ENCODE measurements at places on chromosomes 1 and 21. TPM values are rescaled to one million over a fixed set of nuclear protein-coding genes. Genes with fewer than 3 reads are reported as not detected.

- no peak for DNase-seq
Observed at GRCh38 chr1:156942176-156942575, 21.7 kb downstream of the LRRC71 start.

HPCA gene
- total RNA-seq: not detected

DNA sequence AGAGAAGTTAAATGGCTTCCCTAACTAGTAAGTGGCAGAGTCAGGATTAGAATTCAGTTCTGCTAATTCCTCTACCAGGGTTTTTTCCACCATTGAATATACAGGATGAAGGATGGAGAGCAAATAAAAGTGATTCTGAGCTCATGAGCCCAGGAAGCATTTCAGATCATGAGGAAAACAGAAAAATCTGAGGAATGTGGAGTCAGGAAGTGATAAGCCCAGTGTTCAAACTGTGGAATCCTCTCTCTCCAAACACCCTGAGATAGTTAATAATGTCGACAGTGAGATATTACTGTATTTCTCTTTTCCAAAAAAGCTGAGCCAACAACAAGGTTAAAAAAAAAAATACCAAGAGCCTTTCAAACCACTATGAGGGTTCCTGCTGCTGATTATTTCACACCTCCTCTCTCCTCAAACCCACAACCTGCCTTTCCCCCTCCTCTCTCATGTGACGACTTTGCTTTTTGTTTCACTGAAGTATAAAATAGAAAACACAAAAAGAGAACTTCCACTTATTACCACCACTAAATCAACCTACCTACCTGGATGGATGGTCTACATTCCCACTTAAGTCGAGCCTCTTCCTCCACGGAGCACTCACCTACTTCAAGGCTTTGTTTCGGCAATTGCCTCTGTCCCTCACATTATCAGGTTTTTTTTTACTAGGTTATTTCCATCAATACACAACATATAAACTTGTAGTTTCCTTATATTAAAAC, 8.9 kb downstream of the SLAMF1 start:
- no peak for DNase-seq

DNA sequence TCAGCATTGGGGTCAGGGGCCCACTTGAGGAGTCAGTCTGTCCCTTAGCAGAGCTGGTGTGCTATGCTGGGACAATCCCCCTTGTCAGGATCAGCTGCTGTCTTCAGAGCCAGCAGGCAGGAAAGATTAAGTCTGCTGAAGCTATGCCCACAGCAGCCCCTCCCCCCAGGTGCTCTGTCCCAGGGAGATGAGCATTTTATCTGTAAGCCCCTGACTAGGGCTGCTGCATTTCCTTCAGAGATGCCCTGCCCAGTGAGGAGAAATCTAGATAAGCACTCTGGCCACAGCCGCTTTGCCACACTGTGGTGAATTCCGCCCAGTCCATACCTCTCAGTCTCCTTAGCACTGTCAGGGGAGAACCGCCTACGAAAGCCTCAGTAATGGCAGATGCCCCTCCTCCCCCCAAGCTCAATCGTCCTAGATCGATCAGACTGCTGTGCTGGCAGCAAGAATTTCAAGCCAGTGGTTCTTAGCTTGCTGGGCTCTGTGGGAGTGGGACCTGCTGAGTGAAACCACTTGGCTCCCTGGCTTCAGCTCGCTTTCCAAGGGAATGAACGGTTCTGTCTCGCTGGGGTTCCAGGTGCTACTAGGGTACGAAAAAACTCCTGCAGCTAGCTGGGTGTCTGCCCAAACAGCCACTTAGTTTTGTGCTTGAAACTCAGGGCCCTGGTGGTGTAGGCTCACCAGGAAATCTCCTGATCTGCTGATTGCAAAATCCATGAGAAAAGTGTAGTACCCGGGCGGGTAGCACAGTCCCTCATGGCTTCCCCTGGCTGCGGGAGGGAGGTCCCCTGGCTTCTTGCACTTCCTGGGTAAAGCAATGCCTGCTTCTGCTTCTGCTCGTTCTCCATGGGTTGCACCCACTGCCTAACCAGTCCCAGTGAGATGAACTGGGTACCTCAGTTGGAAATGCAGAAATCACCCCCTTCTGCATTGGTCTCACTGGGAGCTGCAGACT, 25.1 kb upstream of the TP53BP2 start:
- no peak for DNase-seq

DNA sequence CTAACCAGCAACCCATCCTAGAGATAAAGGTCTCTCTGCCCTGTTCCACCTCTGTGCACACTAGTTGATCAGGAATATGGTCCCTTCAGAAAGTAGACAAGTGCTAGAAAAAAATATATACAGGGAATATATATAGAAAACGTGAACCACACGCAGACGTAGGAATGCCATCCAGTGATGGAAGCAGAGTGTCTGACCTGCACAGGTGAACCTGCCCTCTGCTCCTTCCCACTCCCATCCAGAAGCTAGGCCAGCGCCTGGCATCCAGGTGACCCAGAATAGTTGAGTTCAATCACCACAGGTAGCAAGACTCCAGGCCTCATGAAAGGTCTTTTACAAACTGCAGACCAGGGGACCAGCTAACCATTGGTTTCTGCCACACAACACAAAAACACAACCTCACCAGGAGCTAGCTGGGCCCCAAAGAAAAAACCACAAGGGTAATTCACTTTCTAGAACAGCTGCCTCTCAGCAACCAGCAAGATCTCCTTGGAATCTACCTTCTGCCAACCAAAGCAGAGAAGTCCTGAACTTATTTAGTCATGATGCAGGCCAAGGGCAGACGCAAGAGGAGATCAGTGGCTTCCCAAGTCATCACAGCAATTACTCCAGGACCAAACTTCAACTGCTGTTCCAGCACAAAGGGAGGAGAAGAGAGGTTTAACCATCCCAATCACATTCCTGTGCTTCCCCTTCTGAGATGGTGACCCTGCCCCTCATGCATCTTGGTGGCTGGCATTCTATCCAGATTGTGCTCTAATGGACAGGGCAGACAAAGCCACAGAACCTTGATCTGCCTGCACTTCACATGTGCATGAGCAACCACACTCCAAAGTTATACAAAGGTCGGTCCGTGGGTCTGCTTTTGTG, 53.0 kb downstream of the GPR161 start:
- no peak for DNase-seq

DNA sequence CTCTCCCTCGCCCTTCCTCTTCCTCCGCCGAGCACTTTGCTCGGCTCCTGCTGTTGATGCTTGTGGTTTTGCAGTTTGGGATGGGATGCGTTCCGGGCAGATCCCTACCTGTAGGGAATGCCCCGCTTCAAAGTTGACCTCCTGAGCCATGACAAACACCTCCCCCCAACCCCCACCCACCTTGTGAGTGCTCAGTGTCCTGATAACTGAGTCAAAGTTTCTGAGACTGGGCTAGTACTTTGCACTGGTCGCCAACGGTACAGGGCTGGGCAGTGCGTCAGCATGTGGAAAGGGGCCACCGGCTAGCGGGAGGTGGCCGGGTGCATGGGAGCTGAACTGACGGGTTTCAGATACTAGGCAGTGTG, 771 bp downstream of the RABGAP1L start:
- no peak for DNase-seq

- DNase-seq: no peak
Observed at GRCh38 chr21:40372506-40372905, 474.5 kb downstream of the DSCAM start.

- DNase-seq: peak; percentile 63
Observed at GRCh38 chr21:39104911-39105310, 78.3 kb downstream of the PSMG1 start.

GRCh38 chr1:246415028-246415427, 92.1 kb downstream of the SMYD3 start:
- DNase-seq: no peak

DNA sequence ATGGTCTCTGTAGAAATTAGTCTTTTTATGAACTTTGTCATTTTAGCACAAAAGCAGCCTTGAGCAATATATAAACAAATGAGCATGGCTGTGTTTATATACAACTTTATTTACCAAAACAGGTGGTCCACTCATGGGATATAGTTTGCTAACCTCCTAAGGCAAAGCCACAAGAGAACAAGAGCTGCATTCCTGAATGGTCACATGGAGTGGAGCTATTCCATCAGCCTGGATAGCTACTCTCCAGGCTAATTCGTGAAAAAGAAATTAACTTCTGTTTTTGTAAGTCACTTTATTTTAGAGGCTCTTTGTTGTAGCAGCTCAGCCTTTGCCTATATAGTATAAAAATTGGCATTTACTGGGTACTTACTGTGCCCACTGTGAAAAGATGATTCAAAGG, 163.3 kb upstream of the FAM78B start:
- DNase-seq: no peak

POLR3C gene
- total RNA-seq: 18.9 TPM

DNA sequence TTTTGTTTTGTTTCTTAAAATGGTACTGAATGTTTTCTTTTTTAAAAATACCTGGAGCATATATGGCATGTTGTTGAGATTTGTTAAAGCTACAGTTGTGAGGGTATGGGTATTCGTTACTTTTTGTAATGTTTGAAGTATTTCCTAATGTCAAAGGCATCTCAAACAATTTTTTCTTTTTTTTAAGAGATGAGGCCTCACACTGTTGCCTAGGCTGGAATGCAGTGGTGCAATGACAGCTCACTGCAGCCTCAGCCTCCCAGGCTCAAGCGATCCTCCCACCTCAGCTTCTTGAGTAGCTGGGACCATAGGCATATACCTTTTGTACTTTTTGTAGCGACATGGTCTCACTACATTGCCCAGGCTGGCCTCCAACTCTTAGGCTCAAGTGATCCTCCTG, 16.1 kb downstream of the CLCN6 start:
- DNase-seq: no peak

DNA sequence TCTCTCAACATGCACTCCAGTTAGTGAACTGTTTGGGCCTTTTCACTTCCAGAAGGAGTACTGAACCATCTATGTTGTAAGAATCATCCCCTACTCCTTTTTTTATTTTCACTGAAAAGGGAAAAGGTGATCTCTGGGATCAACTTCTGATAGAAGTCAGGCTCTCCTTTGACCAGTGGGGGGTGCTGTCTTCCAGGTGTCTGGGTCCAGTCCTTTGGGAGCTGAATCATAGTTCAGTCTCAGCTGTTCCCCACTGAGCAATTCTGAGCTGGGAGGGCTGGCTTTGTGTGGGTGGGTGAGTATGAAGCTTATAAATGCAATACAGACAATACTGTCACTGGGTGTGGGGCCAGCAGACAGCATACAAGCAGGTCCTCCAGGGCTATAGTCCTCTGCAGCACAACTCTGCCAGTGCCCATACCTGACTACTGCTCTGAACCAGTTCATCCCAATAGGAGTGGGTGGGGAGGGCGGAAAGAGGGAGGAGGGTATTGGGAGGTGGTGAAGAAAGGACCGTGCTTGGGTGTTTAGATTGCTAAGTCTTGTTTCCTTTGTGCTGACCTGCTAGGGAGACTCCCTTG, 12.5 kb upstream of the SARS1 start:
- DNase-seq: no peak

SYNC gene
- total RNA-seq: 87.3 TPM

TXNIP gene
- 877 TPM for total RNA-seq

DNA sequence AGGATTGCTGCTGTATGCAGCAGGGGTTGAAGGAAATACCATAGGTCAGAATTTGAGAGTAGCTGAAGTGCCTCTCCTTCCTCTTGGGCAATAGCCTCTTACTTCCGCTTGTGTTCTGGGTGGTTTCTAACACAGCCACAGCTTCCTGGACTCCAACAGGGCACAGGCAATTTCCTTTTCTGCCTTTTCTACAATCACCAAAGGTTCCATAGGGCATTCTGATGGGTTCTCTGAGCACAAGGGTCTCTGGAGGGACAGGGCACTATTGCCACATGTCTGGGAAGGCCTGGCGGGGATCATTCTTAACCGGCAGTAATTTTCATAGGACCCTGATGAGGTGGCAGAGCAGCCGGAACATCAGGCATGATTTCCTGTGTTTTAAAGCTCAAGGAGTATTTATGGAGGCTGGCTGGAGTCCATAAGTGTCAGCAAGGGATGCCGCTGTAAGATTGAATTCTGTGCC, 5.5 kb upstream of the AGTRAP start:
- no peak for DNase-seq

GRCh38 chr1:227102056-227102455, 162.0 kb downstream of the COQ8A start:
- DNase-seq: no peak

INAVA gene
- not detected for total RNA-seq

SELP gene
- total RNA-seq: 40.0 TPM

GRCh38 chr1:64112281-64112680, 91.1 kb upstream of the UBE2U start:
- no peak for DNase-seq

Measured in ascending aorta (tissue), 2 donors.